Mucosa of gallbladder (tissue), 1 donor: ENCODE measurements at places on chromosomes 1 and 21. TPM values are rescaled to one million over a fixed set of nuclear protein-coding genes. Genes with fewer than 3 reads are reported as not detected.

GRCh38 chr21:45859041-45859761, 122.4 kb upstream of the COL6A1 start:
- DNase-seq = no peak

- no peak for DNase-seq
Observed at GRCh38 chr1:36320291-36320761, 3.1 kb downstream of the EVA1B start.

DNA sequence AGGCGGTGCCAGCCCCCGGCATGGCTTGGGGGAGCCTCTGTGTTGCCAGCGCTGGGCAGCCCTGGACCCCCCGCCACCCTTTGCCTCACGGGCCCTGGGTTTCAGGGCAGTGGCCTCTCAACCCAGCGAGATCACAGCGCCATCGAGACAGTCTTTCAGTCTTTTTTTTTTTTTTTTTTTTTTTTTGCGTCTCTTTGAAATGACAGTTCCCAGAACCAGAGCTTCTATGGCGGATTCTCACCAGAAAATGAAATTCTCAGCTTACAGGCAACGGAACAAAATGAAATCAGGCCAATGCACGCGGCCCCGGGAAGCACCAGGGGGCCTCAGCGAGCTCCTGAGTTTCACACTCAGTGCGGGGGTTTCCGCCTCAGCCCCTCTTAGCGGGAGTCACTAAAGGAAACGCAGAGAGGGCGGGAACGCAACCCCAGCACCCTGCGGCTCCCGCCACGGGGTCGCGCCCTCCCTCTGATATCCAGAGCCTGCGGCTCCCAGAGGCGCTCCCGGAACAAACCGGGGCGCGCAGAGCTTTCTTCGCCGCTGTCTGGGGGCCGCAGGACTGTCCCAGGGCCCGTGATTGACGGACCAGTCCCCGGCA, 8.0 kb upstream of the COL6A1 start:
- DNase-seq = peak; percentile 77

GRCh38 chr1:109917051-109917767, 6.6 kb downstream of the CSF1 start:
- DNase-seq = no peak

DNA sequence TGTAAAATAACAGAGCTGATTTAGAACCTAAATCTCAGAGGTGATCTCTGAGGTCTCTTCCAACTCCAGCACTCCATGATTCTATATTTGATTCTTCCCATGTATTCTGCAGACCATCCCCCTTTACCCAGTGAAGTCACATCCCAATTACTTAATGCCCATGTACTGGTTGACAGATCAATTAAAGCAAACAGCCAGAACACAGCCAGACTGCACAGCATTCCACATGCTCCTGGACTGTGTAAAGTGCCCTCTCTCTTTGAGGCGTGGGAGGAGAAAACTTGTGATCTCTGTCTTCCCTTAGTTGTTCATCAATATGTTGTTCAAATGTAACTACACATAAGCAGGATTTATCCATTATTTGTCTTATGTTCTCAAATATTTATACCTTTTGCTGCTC, 18.1 kb downstream of the NOS1AP start:
- DNase-seq = no peak

DNA sequence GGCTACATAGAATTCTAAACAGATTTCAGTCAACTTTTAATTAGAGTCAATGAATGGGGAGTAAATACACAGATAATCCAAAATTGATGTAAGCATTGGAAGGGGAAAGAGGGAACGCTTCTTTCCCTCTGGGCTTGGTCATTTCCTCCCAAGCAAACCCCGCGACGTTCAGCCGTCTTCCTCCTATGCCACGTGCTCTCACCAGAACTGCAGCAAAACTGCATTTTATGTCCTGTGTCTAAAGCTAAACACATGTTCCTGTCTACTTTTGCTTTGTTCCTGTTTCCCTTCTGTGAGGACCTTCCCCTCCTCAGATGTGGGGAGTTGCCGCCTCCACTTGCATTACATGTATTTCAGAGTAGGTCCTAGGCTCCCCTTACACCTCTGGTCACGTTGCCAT, 27.2 kb downstream of the UTP25 start:
- DNase-seq = no peak

The BRDT gene
- not detected for total RNA-seq

The LINGO4 gene
- total RNA-seq = 0.09 TPM
